ENCODE measurements at places on chromosomes 5 and 9.

GRCh38 chr9:129712634-129713401, 40.0 kb downstream of the PTGES start:
- DNase-seq = no peak

GRCh38 chr9:99348289-99348688, 126.2 kb downstream of the SEC61B start:
- no peak for DNase-seq

DNA sequence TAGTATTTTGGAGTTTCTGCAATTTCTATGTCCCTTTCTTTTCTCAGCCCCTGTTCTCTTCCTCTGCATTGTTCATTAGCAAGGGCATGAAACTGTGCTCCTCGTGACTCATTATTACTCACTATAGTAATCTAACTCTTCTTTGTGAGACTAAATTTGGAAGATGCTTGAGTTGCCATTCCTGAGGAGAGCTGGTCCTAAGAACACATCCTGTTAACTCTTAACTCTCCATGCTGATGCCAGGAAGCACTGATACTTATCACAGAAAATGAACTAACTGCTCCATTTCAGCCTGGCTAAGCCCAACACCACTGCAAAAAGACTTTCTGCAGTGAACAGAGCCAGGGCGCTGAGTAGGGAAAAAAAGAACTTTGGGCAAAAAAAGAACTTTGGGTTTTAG, 10.6 kb upstream of the CSNK1A1 start:
- no peak for DNase-seq

DNA sequence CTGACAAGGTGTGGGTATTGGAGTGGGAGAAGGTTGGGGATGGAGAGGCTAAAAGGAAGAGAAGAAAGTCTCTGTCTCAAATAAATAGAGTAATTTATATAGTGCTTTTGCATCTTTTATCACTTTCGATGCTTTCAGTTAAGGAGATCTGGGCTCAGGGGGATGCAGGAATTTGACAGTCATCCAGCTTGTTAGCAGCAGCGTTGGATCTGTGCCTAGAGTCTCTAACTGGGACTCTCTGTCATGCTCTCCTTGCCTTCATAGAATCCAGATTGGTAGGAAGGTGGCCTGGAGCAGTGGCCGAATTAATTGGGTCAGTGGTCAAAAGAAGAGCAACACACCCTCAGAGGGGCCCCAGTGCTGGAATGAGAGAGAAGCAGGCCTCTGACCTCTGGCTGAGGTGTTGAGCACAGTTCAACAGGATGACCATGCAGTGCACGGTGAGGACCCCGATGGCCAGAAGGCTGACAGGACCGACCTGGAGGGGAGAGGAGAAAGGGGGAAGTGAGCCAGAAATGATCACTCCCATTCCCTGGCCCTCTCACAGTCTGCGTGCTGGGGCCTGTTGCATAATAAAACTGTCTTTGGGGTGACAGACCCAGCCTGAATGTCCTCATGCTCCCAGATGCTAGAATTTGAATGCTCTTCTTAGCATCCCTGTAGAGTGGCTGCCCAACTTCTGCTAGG, 7.6 kb downstream of the SLC36A3 start:
- DNase-seq = no peak

DNA sequence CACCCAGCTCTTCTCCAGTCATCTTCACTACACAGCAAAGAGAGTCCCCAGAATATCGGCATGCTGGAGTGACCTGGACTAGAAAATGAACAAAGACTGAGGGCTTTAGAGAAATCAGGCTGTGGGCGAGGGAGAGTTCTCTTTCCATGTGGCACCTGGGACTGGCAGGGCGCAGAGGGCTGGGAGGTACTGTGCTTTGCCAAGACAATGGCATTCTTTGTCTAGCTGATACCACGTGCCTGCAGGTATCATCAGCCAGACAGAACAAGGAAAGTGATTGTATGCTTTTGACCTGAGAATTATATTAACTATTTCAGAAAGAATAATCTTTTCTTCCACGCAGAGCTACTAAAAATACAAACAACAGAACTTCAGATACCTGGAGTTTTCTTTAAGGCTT, 30.5 kb downstream of the DDX31 start:
- no peak for DNase-seq

- DNase-seq = peak; percentile 61
Measured at GRCh38 chr9:38619556-38620447, 594 bp downstream of the ANKRD18A start.

GRCh38 chr5:73116506-73116905, 3.9 kb upstream of the TMEM171 start:
- DNase-seq = no peak

- DNase-seq = no peak
Measured at GRCh38 chr5:72245951-72246532, 74.0 kb downstream of the MRPS27 start.

GRCh38 chr9:8764051-8764450, 964.5 kb upstream of the DMAC1 start:
- no peak for DNase-seq

GRCh38 chr5:179355976-179356974, 11.0 kb upstream of the ADAMTS2 start:
- no peak for DNase-seq

GRCh38 chr9:129309041-129309430, 131.0 kb upstream of the IER5L start:
- DNase-seq = no peak

- no peak for DNase-seq
Measured at GRCh38 chr5:56606192-56606591, 209.2 kb upstream of the MAP3K1 start.

DNA sequence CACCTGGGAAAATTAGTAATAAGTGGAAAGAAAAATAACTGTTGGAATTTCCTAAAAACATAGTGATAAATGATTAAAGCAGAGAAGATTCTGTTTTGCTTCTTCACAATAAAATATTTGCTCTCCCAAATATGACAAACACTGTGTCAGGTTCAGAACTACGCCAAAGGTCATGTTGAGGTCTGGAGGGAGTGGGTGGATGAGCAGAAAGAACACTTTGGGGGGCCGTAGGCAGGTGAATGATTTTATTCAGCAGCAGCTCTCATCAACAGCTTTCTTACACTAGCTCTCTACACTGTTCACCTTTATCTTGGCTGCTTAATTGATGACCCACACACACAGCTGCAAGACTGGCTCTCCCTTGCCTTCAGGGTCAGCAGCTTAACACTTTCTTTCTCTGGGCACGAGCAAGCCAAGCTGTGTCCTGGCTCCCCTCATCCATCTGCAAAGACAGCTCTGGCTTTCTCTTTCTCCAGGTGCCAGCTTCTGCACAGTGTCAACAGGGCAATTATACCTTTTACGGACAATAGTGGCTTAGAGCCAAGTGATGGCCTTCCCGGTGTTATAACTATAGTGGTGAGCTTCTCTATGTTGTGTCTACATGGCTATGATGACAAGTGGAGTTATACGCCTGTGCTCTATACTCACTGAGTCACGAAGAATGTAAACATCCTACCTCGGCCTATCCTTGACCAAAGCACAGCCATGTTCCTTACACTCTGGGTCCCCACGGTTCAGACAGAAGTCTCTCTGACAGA, 18.9 kb upstream of the GPX8 start:
- DNase-seq = no peak

GRCh38 chr5:371811-372555, 50.5 kb downstream of the AHRR start:
- DNase-seq = no peak

GRCh38 chr5:163161512-163161911, 275.9 kb upstream of the CCNG1 start:
- DNase-seq = no peak

DNA sequence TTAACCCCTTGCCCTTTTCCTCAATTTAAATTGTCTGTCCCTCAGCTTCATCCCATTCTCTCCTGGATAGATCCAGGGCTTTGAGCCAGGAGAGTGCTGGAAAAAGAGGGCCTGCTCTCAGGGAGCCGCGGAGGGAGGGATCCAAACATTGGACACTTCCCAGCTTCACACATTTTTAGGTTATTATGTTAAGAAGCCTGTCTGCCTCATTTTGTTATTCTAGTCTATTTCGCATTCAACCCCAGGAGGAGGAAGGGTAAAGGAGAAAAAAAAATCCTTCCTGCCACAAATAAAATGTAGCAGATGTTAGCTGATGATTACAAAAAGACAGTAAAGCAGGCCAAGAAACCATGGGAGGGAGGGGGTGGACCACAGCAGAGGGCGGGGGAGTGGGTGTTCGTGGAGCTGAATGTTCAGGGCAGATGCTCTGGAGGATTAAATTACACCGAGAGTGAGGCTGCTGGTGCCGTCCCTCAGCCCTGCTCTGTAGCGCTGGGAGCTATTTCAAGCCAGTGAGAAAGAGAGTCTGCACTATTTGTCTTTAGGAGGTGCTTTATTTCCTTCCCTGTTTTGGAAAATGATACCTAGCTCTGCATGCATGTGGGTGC, 60.6 kb upstream of the ZFR start:
- DNase-seq = peak; percentile 7

- DNase-seq = no peak
Measured at GRCh38 chr5:134005417-134006061, 764 bp upstream of the VDAC1 start.

GRCh38 chr9:13707612-13708576, 428.4 kb upstream of the MPDZ start:
- no peak for DNase-seq

GRCh38 chr9:89710697-89711096, 105.9 kb downstream of the GADD45G start:
- no peak for DNase-seq

GRCh38 chr9:104833696-104834095, 69.8 kb downstream of the NIPSNAP3B start:
- no peak for DNase-seq

- no peak for DNase-seq
Measured at GRCh38 chr5:6261668-6262067, 116.7 kb downstream of the MED10 start.

DNA sequence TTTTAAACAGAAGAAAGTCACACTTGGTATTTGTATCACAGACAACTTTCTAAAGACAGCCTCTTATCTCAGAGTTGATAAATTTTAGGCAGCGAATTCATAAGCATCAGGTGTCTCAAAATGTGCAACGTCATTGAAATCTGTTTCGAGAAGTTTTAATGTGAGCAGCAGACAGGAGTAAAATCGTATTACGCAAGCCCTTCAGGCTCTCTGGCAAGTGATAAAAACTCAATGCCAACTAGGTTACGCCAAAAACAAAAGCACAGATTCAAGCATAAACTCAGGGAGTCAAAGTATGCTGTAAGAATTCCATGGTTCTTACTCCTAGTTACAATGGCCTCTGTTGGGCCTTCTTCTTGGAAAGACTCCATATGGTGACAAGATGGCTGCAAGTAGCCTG, 244.7 kb downstream of the SEMA5A start:
- no peak for DNase-seq

DNA sequence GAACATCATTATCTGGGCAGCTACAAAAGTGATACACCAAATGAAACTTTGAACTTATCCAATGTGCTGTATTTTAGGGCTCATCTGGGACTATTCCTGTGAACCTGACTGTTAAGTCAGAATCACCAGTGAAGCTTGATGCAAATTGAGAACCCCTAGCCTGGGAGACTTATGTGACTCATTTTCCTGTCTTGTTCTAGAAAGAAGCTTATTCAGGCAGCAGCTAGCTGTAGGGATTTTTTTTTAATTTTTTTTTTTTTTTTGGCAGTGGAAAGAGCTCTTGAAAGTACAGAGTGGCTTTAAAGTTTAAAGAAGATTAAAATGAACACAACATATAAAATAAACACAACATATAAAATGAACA, 81.1 kb upstream of the TNFAIP8 start:
- DNase-seq = no peak

DNA sequence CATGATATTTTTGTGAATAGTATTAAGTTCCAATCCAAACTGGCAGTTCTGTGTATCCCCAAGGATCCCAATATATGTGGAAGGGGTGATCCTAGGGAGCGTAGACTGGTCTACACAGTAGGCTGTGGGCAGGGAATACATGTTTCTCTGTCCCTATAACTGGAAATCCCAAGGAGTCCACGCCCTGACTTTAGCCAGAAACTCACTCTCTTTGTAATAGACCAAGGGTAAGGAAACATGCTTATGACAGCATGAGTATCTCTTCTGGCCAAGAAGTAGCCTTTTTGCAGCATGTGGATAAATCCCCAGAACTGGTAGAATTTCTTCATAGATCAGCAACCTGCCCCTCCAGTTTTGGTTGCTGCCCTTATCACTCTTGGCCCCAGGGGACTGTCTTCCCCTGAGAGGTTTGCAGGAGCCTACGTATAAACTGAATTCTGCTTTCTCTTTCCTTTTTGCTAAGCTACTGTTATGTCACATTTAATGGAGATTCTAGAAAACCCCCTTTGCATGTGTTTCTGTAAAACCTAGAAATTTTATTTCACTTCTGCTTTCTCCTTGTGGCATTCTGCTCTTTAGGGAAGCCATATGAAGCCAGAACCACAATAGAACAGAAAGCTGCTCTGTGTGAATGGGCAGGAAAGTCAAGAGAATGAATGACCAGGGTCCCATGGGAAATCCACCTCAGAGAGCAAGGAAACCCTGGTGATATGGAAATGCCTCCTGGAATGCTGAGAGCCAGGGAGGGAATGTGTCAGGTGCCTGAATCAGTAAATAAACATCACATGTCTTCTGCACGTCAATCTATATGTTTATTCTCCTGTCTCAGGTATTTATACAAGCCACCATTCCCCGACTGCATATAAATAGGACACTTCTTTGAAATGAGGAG, 3.5 kb downstream of the IFNA2 start:
- DNase-seq = no peak

DNA sequence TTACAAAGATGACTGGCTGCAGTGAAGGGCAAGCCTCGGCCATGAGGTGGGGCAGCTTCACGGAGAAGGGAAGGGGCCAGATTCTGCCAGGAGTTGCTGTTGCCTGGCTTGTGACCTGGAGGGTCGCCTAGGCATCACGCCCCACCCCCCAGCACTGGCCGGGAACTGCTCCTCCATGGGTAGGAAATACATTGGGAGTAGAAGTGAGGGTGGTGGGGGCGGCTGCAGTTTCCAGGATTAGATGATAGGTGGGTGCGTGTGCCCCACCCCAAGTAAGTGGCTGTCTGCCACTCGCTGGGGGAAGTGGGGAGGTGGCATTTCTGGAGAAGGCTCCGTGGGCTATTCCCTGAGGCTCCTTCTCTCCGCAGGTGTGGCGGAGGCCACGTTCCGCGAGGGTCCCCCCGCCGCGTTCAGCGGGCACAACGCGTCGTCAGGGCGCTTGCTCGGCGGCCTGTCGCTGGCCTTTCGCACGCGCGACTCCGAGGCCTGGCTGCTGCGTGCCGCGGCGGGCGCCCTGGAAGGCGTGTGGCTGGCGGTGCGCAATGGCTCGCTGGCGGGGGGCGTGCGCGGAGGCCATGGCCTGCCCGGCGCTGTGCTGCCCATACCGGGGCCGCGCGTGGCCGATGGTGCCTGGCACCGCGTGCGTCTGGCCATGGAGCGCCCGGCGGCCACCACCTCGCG, 16.9 kb downstream of the CRB2 start:
- DNase-seq = no peak

- no peak for DNase-seq
Measured at GRCh38 chr5:1555011-1555807, 31.4 kb upstream of the LPCAT1 start.
